ENCODE measurements at places on chromosomes 5 and 9. TPM values are rescaled to one million over a fixed set of nuclear protein-coding genes. Genes with fewer than 3 reads are reported as not detected.
A peak's percentile ranks its signal among the peaks of the same experiment; 100 is the strongest.

Gene F12
- total RNA-seq, result 0.83 TPM

Gene RPS23
- 4,112 TPM for total RNA-seq

GRCh38 chr5:93660677-93661076 lies 77.7 kb downstream of the NR2F1 start:
- DNase-seq, result no peak

DNA sequence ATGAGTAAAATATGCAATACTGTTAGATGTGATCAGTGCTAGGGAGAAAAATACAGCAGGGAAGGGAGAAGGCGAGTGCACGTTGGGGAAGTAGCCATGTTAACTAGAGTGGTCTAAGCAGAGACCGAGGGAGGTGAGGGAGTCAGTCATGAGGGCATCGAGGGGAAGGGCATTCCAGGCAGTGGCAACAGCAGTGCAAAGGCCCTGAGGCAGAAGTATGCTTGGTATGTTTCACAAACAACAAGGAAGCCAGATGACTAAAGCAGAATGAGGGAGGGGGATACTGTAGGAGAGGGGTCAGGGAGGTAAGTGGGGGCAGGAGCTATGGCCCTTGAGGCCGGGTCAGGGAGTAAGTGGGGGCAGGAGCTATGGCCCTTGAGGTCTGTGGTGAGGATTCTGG lies 123.3 kb upstream of the BOD1 start:
- no peak for DNase-seq

- peak; percentile 85 for DNase-seq
These were observed 43.4 kb downstream of the COL15A1 start for GRCh38 chr9:98986866-98987651.

- peak; percentile 72 for DNase-seq
These were observed 65.4 kb upstream of the KLF9 start for GRCh38 chr9:70479880-70480291.

GRCh38 chr5:152170350-152170749 lies 234.7 kb downstream of the NMUR2 start:
- DNase-seq, result no peak

DNA sequence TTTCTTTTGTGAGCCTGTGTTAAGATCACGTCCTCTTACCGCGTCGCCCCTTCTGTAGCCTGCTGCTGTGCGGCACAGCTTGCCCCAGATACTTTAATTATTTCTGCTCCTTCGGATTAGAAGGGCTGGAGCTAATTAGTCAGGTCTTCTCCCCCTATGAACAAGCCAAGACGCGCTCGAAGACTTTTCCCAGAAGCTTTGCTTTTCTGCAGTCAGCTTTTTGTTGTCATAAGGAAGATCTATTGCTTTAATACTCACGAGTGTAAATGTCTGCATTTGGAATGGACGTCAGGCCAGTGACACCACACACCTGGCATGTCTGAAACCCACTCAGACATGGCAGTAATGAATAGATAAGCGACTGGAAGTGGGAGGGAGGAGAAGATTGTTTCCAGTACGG lies 37.0 kb downstream of the PRUNE2 start:
- no peak for DNase-seq

DNA sequence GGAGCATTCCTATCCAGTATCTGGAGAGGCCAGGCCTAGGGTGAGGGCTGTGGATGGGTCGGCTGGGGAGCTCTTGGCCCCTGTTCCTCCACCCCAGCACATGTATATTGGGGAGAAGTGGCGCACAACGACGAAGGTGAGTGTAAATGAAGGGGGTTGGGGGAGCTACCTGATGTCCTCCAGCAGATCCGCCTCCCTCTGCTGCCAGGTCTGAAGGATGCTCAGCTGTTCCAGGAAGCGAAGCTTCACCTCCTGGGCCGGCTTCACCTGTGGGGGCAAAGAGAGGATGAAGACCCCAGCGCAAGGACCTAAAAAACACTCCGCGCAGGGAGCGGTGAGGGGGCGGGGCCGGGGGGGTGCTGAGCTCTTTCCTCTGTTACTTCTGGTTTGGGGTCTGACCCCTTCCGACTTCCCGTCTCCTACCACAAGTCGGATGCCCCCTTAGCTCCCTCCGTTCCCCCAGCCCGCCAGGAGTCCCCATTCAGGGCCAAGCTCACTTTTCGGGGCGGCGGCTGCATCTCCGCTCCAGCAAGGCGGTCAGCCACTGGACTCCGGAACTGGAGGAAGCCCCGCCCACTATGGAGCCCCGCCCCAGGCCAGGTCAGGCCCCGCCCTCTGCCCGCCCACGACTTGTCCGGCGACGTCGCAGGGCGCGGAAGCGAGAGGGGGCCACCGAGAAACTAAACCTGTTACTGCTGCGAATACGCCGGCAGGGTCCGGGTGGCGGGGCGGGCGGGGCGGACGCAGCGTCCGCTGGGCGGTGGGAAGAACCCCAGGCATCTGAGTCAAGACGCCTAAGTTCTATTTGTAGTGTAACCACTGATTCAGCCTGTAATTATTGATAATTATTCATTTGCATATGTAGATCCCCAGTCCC lies at the start of gene FCHSD1:
FCHSD1 (minus strand) TSS at position 568 of the 877 bp plus-strand sequence; CDS start at position 518, 50 bp downstream.
- peak; percentile 95 for DNase-seq

- no peak for DNase-seq
These were observed 102.7 kb downstream of the ARHGEF28 start for GRCh38 chr5:73728493-73729273.
